ENCODE measurements at places on chromosomes 6 and 20.

DNA sequence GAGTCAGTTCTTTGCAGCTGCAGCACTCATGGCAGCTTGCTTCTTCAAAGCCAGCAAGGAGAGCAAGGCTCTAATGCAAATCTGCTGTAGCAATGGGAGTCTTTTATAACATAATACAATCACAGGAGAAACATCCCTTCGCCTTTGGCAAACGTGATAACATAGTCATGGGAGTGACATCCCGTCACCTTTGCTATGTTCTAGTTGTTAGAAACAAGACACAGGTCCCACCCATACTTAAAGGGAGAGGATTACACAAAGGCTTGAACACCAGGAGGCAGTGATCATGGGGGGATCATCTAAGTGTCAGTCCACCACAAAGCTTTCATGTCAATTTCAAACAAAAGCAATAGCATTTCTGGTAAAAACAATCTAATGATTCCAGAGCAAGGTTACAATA, 40.1 kb upstream of the PHACTR2 start:
- no peak for DNase-seq

- DNase-seq, result no peak
Observed at GRCh38 chr6:15872241-15873103, 209.6 kb upstream of the DTNBP1 start.

GRCh38 chr20:18645851-18646250, 58.0 kb downstream of the DTD1 start:
- no peak for DNase-seq

GRCh38 chr6:131390322-131390721, 182.7 kb upstream of the ARG1 start:
- no peak for DNase-seq

DNA sequence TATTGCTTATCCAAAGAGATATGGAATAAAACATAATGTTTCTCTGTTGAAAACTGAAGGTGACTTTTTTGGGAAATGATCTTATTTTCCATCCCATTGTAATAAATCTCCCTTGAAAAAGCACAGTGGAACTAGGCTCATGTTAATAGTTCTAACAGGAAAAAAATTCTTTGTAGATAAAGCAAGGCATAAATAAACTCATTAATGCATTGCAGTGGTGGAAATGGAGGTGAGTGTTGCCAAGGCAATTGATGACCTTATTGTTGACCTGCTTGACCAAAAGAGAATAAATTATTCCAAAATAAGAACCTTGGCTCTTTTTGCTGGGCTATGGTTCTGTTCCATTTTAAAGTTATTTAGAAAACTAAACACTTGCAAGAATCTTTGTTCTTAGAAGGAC, 55.2 kb downstream of the TRMT11 start:
- DNase-seq, result no peak

DNA sequence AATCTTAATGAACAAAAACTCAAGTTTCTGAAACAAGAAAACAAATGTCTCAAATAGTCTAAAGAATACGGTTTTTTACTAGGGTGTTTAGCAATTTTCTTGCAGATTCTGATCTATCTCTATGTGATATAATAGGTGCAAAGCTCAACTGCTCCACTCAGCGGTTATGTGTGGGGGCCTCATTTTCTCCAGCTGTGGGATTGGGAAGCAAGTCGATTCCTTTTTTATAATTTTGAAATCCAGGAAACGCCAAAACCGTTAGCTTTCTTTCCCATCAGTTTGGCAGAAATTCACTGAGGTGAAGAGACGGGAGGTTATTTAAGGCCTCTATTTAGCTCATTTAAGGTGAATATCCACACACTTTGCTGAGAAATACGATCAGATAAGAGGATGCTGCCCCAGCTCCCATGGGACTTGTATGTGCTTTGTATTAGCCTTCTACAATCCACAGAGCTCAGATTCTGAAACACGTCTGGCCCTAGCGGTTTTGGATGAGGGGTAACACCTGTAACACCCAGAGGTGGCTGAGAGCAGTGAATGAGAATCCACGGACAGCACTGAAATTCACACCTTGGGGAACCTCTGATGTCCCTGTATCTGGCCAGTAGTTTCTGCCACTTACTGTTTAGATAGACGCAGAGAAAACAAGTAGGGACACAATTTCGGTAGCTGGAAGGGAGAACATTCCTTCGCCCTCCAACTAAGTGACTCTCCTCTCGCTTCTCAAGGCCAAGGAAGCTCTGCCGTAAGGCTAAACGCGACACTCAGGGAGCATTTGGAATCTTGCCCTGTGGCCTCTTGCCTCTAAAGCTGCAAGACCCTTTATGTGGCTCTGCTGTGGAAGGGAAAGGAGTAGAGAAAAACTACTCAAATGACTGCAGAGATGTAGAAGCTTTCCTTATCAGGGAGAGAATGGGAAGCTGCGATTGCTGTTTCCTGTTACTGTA, 6.5 kb upstream of the BCAS4 start:
- DNase-seq, result no peak

- DNase-seq, result no peak
Observed at GRCh38 chr6:106380407-106380806, 19.9 kb downstream of the CRYBG1 start.

Measured in GM12892 (cell line).